ENCODE measurements at places on chromosomes 1 and 21.

- DNase-seq = no peak
Observed at GRCh38 chr1:94316183-94316582, 78.8 kb upstream of the ARHGAP29 start.

GRCh38 chr21:46066591-46067331 is 31.2 kb upstream of the COL6A2 start:
- peak; percentile 41 for DNase-seq

GRCh38 chr1:43265431-43265830 is 4.4 kb upstream of the TMEM125 start:
- no peak for DNase-seq

DNA sequence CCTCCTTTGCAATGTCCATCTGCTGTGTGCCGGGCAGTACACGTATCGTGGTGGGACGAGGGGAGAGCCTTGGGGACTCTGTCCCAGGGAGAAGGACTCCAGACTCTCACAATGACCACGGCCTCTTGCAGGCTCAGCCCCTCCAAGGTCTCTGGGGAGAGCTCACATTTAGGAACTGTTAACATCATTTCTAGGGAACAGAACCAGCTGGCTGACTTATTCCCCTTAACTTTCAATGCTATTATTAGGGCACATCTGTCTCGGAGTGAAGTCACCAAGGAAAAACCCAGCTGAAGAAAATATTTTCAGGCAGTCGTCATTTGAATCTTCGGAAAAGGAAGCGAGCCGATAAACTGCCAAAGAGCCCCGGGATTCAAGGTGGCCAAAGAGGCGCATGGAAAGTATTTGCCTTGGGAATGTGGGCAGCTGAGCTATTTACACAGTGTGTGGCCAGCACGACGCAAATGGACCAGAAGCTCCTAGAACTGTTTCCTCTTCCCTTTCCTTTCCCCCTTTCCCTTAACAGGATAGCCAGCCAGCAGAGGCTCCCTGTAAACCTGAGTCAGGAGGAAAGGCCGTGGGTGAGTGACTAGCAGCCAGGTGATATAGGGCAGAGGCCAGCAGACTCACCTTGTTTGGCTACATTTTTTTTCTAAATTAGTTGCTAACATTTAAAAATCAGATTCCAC is 74.5 kb downstream of the ITPKB start:
- peak; percentile 54 for DNase-seq

DNA sequence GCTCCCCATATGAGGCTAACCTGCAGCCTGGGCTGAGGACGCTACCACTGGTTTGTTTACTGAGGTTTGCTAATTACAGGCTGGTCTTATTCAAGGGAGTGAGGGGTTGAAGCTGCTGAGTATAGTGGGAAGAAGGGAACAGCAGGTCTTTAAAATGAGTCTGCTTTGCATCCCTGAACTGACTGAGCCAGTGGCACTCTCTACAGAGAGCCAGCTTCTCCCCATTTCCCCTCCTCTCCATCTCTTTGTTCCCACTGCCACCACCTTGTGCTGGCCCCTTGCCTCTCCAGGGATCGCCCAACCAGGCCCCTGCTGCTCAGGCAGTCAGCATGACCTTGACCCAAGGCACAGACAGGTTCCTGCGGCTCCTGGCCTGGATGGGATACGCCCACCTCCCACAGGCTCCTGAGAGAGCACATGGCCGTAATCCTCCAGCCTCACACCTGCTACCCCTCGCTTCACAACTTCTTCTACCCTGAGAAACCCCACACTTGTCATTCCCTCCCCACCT is 45.0 kb downstream of the IER5 start:
- no peak for DNase-seq

- no peak for DNase-seq
Observed at GRCh38 chr1:11358984-11359383, 86.0 kb downstream of the UBIAD1 start.

DNA sequence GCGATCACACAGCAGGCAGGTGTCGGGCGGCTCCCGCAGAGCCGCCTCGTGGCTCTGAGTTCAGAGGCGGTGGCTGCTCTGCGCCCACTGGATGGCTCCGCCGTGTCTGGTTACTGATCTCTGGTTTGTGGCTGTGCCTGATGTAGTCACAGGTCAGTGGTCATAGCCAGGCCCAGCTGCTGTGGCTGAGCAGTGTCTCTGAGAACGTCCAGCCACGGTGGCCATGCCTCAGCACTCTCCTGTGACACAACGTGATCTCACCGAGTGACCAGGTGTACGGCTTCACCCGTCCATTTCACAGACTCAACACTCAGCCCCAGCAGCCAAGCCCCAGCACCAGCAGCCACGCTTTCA is 61.2 kb downstream of the KCNN3 start:
- no peak for DNase-seq

GRCh38 chr21:40765811-40766210 is 81.1 kb downstream of the DSCAM start:
- DNase-seq = no peak

- no peak for DNase-seq
Observed at GRCh38 chr1:7613851-7614205, 157.3 kb upstream of the VAMP3 start.

GRCh38 chr1:167428395-167428794 is 89.9 kb downstream of the CD247 start:
- DNase-seq = no peak

DNA sequence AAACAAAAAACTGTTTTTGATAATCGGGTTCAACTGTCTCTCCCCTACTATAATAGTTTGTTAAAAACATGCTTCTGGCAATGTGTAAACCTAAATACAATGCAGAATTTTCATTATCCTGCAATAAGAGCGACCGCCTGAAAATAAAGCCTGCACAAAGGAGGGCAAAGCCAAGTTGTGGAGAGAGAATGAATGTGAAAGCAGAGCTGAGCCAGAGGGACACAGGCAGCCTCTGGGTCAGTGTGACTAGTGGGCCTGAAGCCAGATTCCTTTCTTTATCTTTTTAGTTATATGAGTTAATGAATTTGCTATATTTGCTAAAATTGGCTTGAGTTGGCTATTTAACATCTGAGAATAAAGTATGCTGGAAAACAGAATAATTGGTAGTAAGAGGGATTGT is 615.2 kb downstream of the PLA2G4A start:
- no peak for DNase-seq

DNA sequence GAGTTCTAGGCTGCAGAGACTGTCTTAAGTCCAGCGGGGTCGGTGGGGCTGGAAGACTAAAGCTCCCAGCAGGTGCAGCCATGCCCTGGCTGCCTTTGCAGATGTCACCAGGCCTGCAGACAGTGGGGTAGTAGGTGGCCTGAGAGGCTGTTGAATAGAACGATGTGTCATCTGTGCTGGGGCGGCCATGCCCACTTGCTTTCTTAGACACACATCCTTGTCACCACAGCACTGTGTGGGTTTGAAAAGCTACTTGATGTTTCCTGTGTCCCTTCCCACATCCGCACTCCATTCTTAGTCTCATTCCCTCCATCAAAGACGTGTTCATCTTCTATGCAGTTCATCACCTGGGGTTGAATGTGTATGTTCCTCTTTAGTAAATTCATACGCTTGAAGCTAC is 184.5 kb upstream of the TMEM51 start:
- DNase-seq = no peak

DNA sequence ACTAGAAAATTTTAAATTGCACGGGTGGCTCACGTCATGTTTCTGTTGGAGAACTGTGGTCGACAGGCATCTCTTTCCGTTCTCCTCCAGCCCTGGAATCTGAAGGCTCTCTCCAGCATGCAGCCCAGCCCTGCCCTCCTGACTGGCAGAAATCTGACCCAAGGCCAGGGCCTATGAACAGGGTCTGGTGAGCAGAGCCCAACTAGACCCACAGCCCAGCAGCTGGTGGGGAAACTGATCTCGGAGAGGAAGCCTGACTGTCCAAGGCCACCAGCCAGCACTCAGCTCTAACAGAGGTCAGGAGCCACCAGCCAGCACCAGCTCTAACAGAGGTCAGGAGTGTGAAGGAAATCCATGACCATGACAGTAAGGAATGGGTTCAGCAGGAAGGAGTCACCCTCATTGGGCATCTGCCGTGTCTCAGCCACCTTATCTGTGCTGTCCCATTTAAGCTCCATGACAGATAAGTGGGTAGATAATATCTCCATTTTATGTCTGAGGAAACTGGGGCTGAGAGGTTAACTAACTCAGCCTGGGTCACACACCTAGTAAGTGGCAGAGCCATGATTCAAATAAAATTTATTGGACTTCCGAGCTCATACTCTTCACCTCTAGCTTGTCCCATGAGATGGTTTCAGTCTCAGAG is 20.2 kb upstream of the PKP1 start:
- no peak for DNase-seq

DNA sequence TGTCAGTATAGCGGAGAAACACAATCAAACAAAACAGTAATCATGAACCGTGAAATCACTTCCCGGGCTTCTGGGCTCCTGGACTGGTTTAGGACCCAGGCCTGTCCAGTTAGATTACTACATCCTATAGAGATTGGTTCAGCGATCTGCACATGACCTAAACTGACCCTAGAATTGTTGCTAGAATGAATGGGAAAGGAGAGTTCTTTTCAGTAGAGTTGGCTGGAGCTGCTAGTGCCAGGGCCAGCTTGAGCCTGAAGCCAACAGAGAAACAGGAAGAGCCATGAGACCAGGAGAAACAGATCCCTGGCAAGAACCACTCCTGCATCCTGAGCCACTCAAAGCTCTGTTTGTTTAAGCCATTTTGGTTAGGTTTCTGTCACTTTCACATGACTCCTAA is 474.3 kb upstream of the C1orf87 start:
- DNase-seq = no peak

- DNase-seq = no peak
Observed at GRCh38 chr1:168333562-168334276, 53.0 kb downstream of the TBX19 start.

GRCh38 chr1:40389871-40390560 is 16.5 kb downstream of the SMAP2 start:
- DNase-seq = no peak

DNA sequence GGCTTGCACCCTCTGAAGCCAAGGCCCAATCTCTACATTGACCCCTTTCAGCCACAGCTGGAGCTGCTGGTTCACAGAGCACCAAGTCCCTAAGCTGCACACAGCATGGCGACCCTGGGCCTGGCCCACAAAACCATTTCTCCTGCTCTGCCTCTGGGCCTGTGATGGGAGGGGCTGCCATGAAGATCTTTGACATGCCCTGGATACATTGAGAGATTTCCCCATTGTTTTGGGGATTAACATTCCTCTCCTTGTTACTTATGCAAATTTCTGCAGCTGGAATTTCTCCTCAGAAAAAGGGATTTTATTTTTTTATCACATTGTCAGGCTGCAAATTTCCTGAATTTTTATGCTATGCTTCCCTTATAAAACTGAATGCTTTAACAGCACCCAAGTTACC is 235.8 kb downstream of the COL11A1 start:
- no peak for DNase-seq

DNA sequence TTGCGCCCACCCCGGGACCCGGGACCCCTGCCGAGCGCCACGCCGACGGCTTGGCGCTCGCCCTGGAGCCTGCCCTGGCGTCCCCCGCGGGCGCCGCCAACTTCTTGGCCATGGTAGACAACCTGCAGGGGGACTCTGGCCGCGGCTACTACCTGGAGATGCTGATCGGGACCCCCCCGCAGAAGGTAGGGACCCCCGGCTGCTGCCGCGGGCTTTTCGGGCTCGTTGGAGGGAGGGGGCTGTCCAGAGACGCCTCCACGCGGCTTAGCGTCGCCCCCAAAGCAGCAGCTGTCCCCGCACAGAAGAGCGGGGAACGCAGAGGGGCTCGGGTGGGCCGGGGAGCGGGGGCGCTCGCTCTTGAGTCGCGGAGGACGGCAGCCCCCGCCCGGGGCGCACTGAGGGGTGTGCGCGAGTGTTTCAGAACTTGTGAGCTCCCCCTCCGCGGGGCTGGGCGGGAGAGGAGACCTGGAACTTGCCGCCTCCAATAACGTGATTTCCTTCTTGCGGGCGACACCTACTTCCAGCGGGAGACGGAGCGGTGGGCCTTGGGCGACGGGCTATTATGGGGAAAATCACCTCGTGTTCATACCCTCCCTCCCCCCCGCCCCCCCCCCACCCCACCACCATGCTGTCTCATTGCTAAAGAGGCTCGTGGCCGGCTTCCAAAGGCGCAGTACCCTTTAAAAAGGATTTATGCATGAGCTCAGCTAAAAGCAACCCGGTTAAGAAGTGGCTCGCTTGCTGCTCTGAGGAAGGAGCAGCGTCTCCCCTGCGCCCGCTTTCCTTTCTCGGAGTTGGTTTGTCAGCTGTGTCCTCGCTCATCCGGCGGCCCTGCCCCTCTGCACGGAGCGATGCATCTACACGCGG is 664 bp downstream of the BACE2 start:
- peak; percentile 68 for DNase-seq

DNA sequence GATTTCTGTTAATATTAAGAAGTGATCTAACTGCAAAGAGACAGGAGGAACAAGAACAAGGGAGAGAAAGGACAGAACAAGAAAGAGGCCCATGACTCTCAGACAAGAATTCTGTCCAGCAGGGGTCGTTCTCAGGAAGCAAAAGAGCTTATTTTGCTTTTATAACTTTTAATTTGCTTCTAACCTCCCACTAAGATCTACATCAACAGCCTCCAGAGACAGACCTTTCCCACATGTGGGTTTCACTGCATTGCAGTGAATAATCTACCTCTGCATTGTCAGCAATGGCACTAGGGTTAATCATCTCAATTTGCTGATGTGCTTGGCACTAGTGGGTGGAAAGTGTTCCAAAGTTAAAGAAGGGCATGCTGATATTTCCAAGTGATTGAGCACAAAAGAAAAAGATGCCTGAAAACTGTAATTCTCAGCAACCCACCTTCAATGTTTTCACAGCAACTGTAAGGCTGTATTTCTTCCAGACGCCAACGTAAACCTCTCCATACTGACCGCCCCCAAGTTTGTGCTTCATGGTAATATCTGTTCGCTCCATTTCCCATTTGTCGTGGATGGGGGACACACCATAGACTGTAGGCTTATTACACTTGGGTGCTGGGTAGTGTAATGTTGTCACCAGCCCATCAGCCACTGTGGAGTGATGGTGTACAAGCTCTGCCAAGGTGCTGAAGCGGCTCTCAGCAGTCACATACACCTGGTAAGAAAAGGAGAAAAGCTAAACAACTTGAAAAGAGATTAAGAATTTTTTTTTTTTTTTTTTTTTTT is 39.5 kb downstream of the TOR3A start:
- peak; percentile 52 for DNase-seq

GRCh38 chr1:89657886-89658285 is 25.0 kb downstream of the LRRC8C start:
- DNase-seq = no peak

DNA sequence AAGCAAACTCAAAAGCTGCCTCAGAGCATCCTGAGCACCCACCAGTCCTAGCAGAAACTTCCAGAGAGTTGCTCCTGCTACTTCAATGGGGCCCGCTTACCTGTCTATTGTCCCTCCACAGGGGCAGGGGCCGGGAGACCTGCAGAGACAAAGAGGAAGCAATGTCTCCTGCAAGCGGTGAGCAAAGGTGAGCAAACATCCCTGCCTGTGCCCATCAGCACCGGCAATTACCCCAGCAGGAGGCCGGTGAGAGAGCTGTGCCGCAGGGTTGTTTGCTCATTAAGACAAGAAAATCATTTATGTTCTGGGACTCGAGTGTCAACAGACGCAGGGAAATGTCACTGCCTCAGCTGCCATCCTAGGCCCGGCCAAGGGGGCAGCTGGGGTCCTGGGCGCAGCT is 53.8 kb upstream of the TARDBP start:
- no peak for DNase-seq

Data from testis (tissue), 5 donors.